ENCODE measurements at places on chromosomes 2 and 18.

- no peak for DNase-seq
Observed at GRCh38 chr18:45548614-45549013, 66.7 kb upstream of the SLC14A2 start.

- DNase-seq = no peak
Observed at GRCh38 chr2:8204711-8205110, 477.1 kb upstream of the ID2 start.

DNA sequence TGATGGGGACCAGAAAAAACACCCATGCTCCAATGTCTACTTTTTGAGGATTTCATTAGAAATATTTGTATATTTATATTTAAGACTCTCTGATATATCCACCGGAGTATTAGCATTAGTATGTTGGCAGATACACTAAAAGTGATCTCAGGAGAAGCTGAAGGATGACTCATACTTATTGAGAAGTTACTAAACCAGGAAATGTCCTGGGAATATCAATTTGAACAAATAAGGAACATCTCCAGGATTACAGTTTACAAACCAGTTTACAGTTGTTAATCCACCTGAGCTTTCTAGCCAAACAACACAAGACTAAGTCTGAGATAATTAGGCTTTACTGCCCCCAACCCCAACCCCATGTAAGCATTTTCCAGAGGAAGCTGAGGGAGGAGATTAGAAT lies 16.1 kb upstream of the DPP4 start:
- DNase-seq = no peak

DNA sequence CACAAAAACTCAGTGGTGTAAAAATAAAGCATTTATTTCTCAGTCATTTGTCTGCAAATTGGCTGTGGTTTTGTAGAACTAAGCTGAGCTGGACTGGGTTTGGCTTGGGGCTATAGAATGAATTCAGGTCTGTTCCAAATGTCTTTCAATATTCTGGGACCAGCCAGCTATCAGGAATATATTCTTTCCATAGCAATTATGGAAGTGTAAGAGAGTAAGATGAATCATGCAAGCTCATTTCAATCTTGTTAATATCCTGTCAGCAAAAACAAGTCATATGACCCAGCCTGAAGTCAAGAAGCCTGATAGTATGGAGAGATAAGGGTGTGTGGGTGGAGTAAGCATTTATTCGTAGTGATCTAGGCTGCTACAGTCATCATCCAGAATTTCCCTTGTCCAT lies 481.0 kb upstream of the CDH2 start:
- no peak for DNase-seq

DNA sequence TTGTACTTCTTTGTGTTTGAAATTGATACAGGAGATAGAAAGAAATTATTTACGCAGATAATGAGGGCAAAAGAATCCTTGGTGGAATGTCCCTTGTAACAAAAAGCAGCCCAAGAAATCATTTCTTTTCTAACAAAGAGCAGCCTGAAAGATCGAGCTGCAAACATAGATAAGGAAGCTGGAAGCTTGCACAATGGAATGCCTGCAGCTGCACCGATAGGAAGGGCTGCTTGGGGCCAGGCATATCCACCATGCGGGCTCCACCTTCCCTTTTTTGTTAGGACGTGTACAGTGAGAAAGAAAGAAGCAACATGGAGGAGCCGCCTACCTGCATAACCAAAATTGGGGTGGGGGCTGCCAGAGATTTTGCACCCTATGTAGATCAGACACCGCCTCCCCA lies 568.7 kb downstream of the METTL4 start:
- DNase-seq = no peak

DNA sequence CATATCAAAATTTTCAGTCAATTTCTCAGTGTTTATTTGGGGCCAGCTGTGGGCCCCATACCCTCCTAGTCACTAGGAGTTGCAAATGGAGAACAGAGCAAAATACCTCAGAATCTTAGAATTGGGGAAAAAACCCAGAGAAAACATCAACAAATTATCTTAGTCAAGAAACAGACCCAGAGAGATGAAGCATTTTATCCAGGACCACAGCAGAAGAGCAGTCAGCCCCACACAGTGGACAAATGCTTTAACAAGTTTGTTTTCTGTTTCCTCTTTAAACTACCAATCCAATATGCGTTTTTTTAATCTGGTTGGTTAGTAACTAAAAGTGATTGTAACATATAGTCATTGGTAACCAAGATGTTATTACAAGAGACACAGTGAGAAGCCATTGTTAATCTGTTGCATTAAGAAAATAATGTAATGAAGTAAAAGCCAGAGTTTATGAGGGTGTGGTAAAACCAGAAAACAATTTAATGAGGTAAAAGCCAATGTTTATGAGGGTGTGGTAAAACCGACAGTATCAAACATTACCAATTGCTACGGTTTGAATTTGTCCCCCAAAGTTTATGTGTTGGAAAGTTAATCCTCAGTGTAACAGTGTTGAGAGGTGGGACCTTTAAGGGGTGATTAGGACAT lies 60.7 kb upstream of the COX7A2L start:
- DNase-seq = no peak

DNA sequence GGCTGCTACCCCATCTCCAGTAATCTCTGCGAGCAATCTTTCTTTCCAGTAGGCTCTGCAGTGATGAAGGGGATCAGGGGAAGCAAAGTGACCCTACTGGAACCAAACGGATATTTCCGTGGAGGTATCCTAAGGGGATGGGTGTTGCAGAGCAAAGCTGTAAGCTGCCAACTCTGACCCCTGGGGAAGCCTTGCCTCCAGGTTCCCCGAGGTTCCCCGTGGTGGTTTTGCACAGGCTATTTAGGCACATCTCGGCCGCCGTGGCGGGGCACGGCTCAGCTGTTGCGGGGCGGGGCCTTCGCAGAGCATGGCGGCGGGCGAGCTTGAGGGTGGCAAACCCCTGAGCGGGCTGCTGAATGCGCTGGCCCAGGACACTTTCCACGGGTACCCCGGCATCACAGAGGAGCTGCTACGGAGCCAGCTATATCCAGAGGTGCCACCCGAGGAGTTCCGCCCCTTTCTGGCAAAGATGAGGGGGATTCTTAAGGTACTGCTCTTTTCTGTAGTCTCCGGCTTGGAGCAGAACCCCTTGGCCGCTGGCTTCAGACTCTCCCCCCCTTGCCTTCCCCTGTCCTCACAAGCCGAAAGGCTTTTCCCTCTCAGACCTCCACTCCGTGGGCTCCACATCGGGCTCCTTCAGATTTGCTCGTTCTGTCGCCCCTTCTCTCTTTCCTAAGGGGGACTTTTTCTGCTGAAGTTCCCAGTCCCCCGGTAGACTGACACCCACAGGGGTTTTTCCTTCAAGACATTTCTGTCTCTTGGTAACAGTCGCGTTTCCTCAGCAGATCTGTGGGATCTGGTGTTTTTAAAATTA lies at the start of gene COMMD1:
COMMD1 (plus strand) TSS at position 303 of the 814 bp plus-strand sequence; CDS start at position 308, 5 bp downstream.
- no peak for DNase-seq

DNA sequence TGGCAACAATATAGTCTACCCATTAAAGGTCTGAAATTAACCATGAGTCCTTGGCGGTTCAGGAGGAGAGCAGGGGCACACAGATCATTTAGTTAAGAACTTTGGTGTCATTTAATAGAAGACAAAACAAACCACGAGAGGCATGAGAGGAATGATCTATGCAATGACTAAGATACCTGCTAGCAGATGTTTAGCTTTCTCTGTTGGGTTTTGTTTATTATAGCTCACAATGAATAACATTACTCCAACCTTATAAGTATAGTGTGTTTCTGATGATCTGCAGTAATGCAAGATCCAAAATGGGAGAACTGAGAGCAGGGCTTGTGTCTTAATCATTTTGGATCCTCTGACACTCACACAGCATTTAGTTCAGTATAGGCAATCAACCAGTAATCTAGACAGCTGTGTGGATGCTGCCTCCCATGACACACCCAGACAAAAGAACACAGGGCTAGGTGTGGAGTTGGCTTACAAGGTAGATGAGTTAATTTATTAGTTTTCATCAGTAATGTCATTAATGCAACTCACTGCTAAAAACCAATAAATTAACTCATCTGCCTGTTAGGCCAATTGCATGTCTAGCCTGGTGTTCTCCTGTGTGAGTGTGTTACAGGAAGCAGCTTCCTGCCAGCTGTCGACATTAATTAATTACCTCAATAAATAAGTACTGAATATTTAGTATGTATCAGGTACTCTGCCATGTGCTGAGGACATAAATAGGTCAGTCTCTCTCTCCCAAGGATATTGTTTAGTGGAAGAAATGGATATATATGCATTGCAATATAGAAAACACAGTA lies 92.3 kb downstream of the CLIP4 start:
- peak; percentile 24 for DNase-seq

DNA sequence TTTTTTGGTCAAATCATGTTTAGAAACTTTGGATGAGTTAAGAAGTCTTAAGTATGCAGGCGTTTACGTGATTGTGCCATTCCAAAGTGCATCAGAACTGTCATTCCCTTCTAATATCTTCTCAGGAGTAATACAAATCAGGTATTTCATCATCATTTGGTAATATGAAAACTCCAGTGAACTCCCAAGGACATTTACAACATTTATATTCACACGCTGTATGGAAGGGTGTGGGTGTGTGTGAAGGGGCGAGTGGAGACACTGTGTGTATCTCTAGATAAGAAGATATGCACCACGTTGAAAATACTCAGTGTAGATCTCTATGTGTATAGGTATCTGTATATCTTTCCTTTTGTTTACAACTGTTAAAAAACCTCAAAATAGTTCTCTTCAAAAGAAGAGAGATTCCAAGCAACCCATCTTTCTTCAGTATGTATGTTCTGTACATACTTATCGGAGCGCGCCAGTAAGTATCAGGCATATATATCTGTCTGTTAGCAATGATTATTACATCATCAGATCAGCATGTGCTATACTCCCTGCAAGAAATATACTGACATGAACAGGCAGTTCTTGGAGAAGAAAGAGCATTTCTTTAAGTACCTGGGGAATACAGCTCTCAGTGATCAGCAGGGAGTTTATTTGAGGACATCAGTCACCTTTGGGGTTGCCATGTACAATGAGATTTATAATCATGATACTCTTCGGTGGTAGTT lies 29.3 kb downstream of the COX7A2L start:
- no peak for DNase-seq

DNA sequence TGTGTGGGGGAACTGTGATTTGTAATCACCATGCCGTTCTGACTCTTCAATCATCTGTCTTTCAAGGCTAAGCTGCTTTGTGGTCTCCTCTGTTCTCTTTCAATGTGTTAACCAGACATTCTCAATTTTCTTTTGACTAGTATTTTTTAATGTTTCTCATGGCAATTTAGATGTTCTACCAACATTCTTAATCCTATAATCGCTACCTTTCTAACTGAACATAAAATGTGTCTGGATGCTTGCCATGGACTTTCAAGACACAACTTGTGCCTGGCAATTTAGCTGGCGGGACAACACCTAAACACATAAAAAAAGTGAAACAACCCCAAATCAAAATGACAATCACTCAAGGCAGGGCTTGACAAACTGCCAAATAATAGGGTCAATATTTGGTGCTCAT lies 135.0 kb upstream of the ACKR3 start:
- DNase-seq = no peak

DNA sequence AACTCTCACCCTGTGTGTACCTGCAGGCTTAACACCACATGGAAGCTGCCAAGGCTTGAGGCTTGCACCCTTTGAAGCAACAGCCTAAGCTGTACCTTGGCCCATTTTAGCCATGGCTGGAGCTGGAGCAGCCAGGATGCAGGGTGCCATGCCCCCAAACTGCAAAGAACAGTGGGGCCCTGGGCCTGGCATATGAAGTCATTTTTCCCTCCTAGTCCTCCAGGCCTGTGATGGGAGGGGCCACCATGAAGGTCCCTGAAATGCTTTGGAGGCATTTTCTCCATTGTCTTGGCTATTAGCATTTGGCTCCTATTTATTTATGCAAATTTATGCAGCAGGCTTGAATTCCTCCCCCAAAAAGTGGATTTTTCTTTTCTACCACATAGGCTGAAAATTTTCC lies 238.4 kb downstream of the CDCA7 start:
- no peak for DNase-seq

DNA sequence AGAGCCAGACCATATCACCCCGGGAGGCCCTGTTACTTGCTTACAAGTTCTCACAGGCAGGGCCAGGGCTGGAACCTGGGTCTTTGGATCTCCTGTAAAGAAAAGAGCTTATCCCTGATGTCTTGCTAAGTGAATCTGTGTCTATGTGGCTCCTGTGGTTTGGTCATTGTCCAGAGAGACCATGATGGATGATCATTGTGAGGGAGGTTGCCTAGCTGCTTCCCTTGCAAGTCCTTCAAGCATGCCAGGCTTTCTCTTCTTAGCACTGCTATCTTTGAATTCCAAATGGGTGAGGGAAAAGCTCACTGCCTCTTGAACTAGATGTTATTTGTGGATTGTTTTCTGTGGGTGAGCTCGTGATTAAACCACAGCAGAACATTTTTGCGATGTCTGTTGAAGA lies 151.6 kb downstream of the FSHR start:
- DNase-seq = no peak

GRCh38 chr2:210252699-210253606 lies 27.7 kb upstream of the ACADL start:
- no peak for DNase-seq

GRCh38 chr2:133968446-133968845 lies 285.4 kb upstream of the MGAT5 start:
- DNase-seq = no peak

- no peak for DNase-seq
Observed at GRCh38 chr18:80109676-80110078, 615 bp downstream of the ADNP2 start.

GRCh38 chr2:77629539-77629938 lies 107.4 kb upstream of the LRRTM4 start:
- DNase-seq = no peak

DNA sequence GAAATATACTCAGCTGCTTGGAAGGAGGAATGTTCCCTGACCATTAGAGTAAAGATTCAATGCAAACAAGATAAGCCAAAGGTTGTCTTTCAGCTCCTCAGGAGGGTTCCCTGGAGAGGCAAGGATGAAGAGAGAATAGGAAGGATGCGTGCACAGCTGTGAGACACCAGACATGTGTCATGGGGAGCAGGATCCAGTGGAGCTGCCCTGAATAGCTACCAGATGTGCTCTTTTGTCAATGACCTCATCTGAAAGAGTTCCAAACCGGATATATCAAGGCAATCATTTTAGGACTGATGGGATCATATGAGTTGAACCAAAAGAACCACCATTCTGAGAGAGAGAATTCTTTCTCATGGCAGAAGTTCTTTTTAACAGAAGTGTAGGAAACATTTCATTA lies 490.6 kb downstream of the IRS1 start:
- DNase-seq = peak; percentile 58

- no peak for DNase-seq
Observed at GRCh38 chr2:176679061-176679669, 409.9 kb downstream of the MTX2 start.

- DNase-seq = no peak
Observed at GRCh38 chr18:78689606-78690005, 290.0 kb upstream of the SALL3 start.

DNA sequence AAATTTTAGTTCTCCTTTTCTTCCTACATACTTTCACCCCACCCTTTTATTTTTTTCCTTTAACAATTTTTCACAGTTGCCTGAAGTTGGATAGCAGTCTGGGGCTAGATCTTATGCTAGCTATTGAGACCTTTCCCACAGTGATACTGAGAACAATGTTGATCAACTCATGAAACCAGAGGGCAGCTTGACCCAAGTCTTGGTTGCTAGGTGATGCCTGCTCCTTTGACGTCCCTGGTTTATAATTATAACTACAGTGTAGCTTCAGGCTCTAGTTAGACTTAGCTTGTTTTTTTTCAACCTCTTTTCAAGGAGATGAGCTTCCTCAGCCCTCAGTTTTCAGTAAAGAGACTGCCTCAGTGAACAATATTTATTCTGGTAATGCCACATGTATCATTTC lies 648.5 kb downstream of the IRS1 start:
- no peak for DNase-seq
